ENCODE measurements at places on chromosomes 13 and 19.

- no peak for DNase-seq
These were observed 107.9 kb downstream of the GGACT start for GRCh38 chr13:100480676-100481075.

GRCh38 chr19:58315580-58315979 is 10.4 kb downstream of the ERVK3-1 start:
- DNase-seq, result no peak

DNA sequence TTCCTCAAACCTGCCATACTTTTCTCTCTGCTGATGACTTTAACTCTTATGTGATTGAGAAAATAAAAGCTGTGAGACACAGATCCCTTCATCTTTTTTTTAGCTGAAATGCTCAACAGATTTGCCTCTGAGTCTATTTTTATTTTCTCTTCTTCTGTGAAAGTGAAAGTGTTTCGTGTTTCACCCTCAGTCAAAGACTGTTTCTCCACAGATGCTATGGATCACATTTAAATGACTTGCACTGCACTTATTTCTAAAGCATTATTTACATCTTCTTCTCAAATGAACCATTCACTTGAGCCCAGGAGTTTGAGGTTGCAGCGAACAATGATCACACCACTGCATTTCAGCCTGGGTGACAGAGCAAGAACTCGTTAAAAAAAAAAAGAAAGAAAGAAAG is 890.1 kb upstream of the PCDH20 start:
- no peak for DNase-seq

DNA sequence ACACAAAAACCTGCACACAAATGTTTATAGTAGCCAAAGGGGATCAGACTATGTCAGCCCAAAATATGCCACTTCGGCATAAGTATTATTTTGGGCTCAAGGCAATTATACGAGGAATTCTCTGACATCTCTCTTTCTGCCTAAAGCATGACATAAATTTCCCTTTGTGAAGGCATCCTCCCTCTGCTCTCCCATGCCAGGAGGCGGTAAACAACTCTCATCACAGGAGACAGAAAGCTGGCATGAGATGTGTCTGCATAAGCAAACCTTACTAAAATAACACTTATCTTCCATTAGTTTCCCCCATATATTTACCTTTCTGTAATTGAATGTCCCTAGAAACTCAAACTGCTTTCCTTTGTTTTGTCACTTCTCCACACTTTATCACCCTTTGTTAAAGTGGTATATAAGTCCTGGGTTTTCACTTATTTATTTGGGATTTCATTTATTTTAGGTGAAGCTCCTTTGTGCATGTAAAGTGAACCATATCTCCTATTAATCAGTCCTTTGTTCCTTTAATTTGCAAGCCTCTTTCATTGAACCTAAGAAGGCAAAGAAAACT is 68.3 kb downstream of the LACC1 start:
- no peak for DNase-seq

DNA sequence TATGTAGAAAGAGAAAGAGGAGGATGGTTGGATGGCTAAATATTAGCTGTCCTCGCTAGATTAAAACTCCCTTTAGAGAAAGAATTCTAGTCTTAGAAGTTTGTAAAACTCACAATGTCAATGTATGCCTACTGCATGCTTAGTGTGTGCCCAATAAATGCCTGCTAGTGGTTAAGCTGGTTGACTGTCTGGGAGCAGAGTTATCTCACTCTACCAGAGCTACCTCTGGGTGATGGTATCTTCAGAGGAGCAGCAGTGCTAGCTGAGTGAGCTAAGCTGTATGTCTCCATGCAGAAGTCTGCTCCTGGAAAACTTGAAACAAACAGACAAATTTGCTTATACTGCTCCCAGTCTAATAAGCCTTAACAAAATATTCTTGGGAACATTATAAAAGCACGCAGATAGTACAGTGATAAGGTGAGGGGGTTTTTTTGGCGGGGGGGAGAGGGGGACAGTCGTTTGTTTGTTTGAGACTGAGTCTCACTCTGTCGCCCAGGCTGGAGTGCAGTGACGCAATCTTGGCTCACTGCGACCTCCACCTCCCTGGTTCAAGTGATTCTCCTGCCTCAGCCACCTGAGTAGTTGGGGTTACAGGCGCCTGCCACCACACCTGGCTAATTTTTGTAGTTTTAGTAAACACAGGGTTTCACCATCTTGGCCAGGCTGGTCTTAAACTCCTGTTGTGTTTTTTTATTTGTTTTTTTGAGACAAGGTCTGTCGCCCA is 202.8 kb upstream of the TSC22D1 start:
- no peak for DNase-seq

DNA sequence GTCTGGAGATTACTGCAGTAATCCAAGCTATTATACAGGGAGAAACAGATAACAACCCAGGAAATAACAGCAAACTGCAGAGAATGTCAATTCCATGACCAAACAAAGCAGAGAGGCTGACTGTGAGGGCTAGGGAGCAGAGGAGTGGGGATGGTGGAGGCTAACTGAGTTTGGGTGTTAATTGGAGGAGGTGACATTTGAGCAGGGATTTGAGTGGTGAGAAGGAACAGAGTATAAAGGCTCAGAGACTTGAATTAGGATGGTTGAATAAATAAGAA is 3.1 kb downstream of the DMAC2 start:
- no peak for DNase-seq
